ENCODE measurements at places on chromosomes 5 and 9.

GRCh38 chr5:161001604-161002003 is 149.6 kb upstream of the ATP10B start:
- no peak for DNase-seq

GRCh38 chr5:14675865-14676300 is 11.4 kb downstream of the OTULIN start:
- peak; percentile 21 for DNase-seq

DNA sequence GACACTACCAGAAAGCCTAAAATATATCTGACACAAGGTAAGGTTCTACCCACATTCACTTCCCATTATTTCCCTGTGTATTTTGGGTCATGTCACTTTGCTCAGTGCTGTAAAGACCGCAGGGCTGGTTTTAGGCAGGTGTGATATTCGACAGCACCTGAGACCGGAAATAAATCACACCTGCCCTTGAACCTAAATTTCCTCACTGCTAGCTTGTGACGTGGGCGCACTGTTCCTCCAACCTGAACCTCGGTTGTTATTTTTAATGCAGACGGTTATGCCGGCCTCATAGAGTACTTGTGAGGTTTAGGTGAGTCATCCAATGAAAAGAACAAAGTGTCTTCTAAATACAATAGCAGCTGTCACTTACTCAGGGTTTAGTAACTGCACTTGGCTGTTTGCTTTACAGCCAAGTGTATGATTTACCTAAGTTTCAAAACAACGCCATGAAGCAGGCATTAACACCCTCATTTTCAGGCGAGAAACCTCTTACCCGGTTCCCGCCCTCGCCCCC is 20.7 kb upstream of the ZNF782 start:
- DNase-seq = no peak

DNA sequence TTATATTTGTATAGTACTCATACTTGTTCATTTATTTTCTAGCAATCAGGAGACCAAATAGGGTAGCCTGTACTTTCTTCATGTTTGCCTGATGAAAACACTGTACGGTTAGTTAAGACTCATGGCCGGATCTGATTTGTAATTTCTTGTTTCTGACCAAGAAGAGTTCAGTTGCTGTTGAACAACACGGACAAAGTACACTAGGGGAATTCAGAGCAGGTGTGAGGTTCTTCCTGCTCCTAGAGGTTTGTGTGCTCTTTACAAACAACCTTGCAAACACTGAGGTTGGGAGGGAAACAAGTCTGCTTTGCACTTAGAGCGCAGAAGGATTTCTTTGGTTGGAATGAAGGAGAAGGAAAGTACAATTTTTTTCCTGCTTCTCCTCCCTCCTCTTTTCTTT is 69.7 kb downstream of the TRIO start:
- DNase-seq = no peak

- DNase-seq = no peak
Observed at GRCh38 chr5:96871027-96871399, 5.3 kb upstream of the ERAP2 start.

DNA sequence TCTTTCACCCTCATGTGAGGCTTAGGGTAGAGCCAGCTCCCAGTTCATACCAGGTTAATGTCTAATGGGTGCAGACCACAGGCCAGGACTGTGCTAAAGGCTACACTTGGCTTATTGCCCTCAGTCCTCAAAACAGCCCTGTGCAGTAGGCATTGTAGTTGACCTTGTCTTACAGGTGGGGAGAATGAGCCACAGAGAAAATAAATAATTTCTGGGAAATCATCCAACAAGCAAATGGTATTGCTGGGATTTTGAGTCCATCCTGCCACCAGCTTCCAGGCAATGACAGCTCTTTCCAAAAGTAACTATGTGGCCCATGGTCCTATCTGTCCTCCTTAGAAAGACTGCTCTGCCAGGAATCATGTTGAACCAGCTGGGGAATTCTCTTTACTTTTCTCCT is 450.0 kb downstream of the GADD45G start:
- DNase-seq = no peak

DNA sequence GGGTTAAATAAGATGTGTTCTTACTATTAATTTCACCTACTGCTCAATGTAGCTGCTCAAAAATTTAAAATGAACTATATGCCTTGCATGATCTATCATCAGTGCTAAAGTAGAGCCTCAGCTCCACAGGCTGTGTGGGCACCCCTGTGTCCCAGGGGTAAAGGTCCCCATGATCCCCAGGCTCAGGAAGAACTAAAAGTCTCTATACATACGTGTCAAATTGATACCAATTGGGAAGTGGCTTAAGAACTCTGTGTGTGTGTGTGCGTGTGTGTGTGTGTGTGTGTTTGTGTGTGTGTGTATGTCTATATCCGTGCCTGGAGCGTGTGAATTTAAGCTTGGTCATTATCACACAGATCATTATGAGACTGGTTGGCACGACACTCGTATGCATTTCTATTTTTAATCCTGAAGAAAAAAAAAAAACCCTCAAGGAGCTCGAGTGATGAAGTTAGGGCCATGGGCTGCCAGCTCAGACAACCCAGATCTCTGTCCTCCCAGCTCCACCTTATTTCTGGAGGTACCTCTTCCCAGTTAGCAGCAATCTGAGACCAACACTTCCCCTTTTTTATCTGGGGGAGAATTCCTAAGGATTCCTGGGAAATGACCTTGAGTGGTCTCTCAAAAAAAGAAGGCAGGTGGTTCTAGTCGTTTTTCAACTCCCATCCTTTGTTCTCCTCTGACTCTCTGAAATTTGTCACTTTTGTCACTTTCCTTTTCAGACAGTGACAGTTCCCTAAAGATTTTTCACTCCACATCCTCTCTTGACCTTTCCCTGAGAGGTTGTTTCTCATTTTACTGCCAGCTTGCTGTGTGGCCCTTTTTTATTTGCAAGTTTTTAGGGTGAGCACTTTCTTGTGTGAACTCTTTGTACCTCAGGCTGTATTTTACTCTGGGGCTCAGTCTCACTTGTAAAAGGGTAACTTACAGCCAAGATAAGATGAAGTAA is 45.7 kb upstream of the CTXN3 start:
- DNase-seq = no peak

DNA sequence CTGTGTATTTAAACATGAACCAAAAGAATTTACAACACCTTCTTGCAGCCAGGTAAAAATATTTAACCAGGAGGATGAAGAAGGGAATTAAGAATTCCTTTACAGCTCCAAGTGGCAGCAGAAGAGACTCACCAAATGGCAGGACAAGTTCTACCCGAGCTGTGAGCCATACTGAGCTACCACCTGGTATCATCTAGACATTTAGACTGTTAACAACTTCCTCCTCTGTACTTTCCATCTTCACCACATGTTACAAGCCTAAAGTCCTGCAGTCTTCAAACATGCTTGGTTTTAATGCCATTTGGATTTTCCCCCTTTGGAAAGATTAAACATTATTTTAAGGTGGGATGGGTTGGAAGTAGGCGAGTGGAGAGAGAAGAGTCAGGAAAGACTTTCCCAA is 190.2 kb downstream of the TRPM6 start:
- DNase-seq = no peak

DNA sequence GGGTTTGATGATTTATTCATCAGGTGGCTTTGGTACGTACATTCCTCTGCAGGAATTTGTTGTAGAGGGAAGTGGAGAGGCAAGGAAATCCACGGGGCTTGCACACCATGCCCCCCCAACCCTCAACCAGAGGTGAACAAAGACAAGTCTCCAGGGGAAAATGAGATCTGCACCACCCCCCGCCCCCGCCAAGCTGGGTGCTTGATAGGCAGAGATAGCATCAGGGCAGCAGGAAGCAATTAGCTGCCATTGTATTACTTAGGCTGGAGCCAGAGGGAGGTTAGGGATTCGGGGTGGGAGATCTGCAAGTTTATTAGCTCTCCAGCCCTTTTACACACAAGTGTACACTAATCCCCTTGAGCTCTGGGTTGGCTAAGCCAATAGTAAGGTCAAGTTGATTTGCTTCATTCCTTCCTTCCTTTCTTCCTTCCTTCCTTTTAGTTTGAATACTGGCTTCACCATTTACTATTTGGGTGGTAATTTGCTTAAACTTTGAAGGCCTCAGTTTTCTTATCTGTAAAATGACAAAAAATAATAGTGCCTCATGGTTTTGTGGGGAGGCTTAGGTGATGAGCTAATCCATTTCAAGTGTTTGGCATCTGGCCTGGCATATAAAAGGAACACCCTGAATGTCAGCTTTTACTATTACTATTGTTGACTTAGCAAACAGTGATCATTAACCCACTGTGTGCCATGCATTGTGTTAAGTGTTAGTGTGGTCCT is 34.1 kb downstream of the SPRY4 start:
- DNase-seq = peak; percentile 14

GRCh38 chr9:117624106-117624505 is 80.1 kb upstream of the TLR4 start:
- DNase-seq = no peak

GRCh38 chr5:59661311-59661710 is 232.2 kb downstream of the PDE4D start:
- DNase-seq = no peak

- peak; percentile 87 for DNase-seq
Observed at GRCh38 chr5:67215519-67216471, 19.2 kb upstream of the CD180 start.

- DNase-seq = no peak
Observed at GRCh38 chr9:129323376-129323998, 145.4 kb upstream of the IER5L start.

DNA sequence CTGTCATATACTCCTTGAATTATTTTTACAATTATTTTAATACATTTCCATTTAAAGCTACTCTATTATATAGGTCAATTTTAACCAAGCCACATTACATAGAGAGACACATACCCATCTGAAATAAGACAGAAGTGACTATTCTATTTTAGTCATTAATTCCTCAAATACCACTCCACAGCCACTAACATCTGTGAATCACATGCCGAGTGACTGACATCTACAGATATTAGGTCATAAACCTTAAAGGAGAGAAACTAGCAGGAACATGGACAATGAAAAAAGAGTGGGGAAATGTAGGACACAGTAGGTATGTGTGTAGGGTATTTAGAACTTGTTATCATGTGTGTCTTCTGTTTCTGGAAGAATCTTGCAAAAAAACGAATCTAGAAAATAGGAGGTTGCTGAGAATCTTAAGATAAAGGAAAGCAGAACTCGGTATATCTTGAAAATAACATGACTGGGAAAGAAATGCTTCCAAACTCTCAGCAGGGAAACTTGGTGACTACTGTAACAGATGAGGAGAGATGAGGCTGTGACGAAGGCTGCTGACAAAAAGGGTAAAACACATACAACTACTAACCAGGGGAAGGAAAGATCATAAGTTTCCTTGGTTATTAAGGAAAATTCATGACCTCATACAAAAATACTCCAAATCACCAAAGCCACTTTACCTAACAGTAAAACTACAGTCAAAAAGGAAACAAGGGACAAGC is 84.6 kb downstream of the PLPP1 start:
- no peak for DNase-seq

DNA sequence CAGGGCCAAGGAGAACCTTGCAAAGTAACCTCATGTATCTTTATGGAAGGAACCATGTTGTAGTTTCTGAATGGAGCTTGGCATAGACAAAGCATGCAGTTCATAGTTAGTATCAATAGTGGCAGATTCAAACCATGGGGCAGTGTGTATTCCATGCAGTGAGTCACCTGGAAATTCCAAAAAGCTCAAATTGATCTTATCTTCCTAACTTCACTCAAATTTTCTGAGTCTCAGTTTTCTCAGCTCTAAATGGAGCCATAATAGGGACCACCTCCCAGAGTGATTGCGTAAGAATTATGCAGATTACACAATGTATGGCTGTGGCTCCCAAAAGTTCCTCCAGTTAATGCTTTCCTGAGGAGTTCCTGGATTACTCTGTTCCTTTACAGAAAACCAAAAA is 549.9 kb upstream of the KLF4 start:
- DNase-seq = no peak

DNA sequence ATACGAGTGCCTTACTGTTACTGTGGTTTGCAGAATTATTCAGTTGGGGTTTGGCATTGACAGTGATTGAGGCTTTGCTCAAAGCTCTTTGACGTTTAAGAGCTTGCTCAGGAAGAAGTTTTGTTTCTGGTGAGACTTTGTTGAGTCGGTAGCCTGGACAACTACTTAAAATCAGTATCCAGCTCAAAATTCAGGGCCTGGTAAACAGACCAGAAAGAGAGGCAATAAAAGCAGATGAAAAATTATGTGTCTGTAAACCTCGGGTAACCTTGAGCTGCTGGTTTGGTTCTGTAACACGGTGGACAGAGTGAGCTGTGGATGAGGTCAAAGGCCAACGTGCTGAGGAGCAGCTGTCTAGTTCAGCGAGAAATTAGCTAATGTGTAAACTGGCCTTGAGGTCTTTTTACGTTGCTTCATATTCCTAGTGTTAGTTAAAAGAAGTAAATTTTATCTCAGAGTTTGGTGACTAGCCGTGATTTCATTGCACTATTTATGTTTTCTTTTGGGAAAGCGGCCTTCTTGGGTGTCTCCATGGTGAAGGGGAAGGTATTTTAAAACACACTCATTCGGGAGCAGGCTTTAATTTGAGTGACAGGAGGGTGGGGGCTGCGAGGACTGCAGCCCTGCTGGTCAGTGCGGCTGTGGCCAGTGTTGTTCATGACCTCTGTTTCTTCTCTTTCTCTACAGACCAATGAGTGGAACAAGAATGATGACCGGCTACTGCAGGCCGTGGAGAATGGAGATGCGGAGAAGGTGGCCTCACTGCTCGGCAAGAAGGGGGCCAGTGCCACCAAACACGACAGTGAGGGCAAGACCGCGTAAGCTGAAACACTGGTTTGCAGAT is 82.0 kb upstream of the TTC23L start:
- DNase-seq = no peak

DNA sequence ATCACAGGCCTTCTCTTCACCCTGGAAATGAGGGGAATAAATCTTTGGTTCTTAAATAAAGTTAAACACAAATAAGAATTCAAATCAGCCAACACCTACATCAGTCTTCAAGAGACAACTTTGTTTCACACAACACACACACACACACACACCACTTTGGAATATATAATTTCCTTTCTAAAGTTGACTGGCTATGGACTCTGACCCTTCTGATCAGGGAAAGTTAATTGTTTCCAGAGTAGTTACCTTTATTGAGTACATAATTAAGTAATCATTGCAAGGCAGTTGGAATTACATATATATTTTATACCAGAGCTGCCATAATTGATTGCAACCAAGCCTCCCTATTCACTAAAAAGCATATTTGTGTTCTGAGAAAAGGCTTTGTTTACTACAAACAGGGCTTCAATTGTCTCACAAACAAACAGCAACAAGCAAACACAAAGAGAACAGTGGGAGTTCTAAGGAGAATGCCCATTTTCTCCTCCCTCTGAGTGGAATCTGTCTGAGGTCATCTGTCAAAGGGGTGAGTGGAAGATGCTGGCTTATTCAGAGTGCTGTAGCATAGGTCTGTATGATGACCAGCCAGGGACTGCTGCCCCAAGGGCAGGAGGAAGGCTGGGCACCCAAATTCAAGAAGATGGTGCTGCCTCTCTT is 136.6 kb downstream of the SEMA6A start:
- no peak for DNase-seq

DNA sequence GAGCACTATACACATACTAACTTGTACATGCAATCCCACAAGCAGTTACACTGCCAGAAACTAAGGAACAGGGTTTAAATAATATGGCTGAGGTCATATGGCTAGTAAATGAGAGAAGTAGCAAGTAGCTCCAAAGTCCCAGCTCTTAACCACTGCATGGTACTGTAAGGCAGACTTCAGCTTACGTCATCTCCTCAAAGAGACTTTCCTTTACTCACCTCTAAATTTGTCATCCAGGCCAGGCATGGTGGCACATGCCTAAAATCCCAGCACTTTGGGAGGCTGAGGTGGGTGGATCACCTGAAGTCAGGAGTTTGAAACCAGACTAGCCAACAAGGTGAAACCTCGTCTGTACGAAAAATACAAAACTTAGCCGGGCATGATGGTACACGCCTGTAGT is 20.4 kb upstream of the SELENOP start:
- DNase-seq = no peak

GRCh38 chr5:95939465-95939864 is 22.2 kb downstream of the ELL2 start:
- no peak for DNase-seq
